ENCODE measurements at places on chromosomes 5 and 9.
A peak's percentile ranks its signal among the peaks of the same experiment; 100 is the strongest.

GRCh38 chr5:33275921-33276627 lies 164.7 kb upstream of the TARS1 start:
- no peak for DNase-seq

DNA sequence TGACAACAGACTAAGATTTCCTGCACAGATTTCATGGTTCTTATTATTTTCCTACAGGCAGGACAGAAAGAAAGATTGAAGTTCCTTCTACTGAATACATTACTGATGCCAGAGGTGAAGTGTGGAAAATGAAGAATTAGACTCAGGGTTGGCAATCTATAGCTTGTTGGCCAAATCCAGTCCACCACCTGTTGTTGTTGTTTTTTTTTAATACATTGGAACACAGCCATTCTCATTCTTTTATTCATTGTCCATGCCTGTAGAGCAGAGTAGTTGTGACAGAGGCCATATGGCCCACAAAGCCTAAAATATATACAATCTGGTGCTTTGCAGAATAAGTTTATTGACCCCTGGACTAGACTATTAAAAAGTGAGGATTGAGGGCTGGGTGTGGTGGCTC lies 5.8 kb upstream of the PLPPR1 start:
- no peak for DNase-seq

GRCh38 chr5:175921061-175921730 lies 46.9 kb downstream of the THOC3 start:
- no peak for DNase-seq

DNA sequence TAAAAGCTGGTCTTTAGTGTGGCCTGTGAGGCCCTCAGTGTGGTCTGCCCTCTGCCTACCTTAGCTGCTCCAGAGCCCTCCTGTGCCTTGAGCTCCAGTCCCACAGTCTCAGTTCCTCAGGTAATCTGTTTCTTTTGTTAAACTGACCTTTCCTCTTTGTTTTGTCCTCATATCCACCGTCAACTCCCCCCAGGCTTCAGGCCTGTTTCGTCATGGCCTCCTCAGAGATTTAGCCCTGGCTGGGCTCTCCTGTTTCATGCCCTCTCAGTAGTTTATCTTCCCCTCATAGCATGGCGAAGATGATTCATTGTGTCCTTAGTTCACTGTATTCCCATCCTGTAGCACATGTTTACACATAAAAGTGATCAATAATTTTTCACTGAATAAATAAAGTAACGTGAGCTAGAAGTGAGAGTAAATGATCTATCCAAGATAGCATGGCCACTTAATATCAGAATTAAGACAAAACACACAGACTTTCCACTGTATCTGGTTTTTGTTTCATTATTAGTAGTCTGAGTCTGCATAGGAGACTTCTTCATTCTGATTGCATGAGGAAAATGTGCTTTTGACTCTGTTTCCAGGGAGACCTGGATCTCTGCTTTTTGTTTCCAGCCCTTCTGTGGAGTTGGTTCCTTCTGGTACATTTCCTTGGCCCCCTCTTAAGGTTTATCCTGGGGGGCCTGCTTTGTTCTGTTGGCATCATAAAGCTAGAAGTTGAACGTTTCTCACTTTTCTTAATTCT lies 70.5 kb downstream of the SNX24 start:
- DNase-seq: peak; percentile 81

DNA sequence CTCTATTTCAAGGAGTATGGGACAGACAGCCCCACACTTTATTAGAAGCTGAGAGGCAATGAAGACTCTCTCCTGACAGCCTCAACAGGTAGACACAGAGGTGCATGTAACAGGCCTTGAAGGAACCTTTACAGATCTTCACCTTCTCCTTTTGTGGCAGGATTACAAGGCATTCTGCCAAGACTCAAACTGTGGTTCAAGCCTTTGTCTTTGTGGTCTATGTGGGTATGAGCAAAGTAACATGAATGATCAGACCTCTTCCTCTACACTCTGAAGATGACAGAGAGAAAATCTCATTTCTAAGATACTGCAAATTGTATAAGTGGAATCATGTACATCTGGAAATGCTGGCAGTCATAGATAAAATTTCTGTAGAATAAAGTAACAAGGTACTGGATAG lies 346.9 kb downstream of the CDH9 start:
- no peak for DNase-seq

- no peak for DNase-seq
These were observed 65.7 kb upstream of the ANKH start for GRCh38 chr5:14937254-14937653.

DNA sequence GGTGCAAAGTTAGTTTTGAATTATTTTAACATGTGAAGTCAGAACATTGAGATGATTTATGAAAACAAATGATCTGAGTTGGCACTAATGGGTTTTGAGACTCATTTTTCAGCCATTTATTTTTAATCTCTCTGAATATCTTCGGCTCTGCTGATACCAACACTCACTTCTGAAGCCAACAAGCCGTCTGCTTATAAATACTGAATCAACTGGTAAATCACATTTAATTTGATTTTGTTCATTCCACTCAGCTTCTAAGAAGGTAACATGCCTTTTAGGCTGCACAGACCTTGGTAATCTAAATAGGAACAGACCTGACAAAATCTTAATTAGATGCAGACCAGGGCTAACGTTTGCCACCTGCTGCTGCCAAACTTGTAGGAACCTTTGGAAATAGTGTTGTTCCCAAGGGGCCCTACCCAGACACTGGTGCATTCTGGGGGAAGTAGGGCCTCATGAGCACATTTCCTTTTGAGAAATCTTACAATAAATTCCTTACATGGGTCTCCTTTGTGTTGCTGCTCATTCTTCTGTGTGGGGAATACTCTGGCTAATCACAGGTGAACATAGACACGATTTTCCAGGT lies 182.2 kb downstream of the KCTD16 start:
- DNase-seq: no peak

- no peak for DNase-seq
These were observed 1.8 kb downstream of the MARVELD2 start for GRCh38 chr5:69416699-69417098.

- DNase-seq: no peak
These were observed 5.6 kb downstream of the NLN start for GRCh38 chr5:65727491-65728156.

GRCh38 chr5:149388498-149389190 lies 9.6 kb upstream of the IL17B start:
- no peak for DNase-seq

DNA sequence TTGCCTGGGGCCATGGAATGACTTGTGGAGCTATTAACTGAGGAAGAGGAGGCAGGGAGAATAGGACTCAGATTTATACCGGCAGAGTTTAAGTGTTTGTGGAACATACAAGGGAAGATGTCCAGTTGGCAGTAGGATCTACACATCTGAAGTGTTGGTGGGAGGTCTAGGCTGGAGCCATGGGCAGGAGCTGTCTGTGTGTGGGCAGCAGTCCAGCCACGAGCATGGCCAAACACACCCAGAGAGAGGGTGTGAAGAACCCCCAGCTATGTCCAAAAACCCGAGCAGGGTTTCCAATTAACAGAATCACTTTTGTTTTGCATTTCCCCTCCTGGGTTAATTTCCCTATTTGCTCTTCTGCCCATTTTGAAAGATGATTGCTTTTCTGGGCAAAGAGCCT lies 393.7 kb downstream of the CDK5RAP2 start:
- no peak for DNase-seq

DNA sequence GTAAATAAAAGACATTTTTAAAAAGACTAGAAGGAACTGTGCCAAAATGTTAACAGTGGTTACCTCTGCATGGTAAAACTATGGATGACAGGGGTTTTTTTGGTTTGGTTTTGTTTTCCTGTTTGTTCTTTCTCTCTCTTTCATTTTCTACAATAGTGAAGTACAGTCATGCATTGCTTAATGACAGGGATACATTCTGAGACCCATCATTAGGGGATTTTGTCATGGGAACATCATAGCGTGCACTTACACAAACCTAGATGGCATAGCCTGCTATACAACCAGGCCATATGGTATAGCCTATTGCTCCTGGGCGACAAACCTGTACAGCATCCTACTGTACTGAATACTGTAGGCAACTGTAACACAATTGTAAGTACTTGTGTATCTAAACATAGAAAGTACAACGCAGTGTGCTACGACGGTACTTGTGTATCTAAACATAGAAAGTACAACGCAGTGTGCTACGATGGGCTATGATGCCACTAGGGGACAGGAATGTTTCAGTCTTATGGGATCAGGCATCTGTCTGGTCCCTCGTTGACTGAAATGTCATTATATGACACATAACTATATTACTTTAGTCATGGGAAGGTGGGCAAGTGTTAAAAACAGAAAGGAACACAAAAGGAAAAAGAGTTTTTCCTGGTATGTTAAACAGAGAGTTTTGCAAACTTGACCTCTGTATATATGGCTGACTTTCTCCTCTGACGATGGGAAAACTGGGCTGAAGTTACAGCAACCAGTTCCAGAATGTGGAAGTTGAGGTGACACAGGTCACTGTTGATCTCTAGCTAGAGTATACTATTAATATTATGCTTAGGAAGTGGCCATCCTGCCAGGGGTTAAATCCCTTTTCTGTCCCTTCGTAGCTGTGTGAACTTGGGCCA lies 7.4 kb upstream of the ADAM19 start:
- DNase-seq: no peak

DNA sequence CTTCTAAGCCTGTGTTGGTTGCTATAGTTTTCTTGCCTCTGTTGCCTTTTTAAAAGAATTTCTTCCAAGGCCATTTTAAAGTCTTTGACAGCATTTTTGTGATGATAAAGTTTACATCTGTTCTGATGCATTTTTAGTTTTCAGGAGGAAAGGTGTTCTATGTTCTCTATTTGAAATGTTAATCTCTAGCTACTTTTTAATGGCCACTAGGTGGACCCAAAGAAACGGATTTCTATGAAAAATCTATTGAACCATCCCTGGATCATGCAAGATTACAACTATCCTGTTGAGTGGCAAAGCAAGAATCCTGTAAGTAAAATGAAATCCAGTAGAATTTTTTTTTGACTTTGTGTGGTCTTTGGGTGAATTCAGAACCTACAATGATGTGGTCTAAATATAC lies 60.2 kb downstream of the MELK start:
- no peak for DNase-seq

- no peak for DNase-seq
These were observed 219.9 kb downstream of the FSTL4 start for GRCh38 chr5:133392448-133392847.

GRCh38 chr9:102841376-102841775 lies 153.8 kb upstream of the CYLC2 start:
- DNase-seq: no peak

DNA sequence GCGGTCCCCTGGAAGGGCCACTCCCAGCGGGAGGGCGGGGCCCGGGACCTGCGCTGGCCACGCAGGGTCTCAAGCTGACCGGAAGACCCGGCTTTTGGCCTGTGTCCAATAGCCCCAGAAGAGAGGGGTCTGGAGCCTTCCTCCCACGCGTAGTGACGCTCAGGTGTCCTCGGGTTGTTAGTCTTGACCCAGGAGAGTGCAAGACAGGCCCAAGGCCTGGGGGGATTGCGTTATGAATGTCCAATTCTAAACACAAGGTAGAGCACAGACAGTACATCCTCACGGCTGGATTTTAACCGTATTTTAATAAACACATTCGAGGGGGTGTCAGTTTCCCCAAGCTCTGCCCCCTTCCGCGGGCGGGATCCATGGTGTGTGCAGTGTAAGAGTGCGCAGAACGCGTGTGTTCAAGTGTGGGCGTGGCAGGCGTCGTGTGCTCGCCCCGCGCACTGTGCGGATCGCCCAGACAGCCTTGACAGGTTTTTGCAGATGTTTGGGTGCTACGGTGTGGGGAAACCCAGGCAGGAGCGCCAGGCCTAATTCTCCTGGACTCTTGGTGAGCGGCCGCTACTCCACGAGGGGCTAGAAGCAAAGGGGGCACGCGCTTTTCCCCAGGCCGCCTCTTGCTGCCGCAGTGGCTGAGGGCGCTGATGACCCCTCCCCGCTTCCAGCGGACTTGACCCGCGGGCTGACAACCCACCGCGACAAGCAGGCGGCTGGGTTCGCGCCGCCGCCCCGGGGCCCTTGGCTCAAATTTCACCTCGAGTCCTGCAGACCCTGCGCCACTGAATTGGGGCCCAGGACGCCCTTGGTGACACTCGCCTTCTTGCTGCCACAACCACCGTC lies 6.1 kb upstream of the DMRT3 start:
- no peak for DNase-seq

- DNase-seq: no peak
These were observed 167.0 kb downstream of the CRB2 start for GRCh38 chr9:123523001-123523400.

DNA sequence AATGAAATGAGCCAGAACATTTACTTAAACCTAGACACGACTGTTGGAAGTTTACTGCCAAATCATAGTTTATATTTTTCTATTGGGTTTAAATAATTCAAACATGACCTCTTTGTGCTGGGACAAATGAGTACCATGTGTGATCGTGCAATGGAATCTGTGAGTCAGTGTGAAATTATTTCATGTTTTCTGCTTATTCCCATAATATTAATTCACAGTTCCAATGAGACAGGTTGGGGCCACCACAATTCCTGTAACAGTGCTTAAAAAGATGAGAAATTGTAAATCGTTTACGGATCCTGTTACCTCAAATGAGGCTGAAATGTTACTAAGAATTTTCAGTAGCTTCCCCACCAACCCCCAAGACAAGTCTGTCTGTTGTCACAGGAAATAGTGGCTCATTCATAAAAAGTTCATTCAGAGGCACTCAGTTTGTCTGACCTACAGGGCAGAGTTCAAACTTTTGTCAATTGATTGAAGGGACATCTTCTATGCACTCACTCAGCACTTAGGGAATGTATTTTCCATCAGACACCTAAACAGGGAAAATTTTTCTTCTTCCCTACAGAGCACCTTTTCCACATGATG lies 563.9 kb upstream of the ADAMTS16 start:
- DNase-seq: no peak

- DNase-seq: no peak
These were observed 329.2 kb downstream of the RAB3C start for GRCh38 chr5:58912116-58912515.

DNA sequence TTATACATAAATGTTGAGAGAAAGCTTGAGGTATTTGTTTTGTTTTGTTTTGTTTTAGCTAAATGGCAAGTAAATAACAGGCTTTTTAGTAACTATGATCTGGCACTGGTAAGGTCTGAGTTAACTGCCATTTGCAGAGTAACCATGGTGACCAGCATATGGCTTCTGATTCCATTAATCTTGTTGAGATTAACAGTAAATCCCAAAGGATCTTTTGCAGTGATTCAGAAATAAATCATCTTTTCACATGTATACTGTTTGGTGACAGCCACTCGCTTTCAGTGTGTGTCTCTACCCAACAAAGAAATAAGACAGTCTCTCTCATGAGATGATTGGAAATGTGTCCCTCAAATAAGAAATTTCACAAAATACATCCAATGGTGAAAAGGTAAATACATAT lies 235.6 kb downstream of the RAB3C start:
- DNase-seq: no peak

DNA sequence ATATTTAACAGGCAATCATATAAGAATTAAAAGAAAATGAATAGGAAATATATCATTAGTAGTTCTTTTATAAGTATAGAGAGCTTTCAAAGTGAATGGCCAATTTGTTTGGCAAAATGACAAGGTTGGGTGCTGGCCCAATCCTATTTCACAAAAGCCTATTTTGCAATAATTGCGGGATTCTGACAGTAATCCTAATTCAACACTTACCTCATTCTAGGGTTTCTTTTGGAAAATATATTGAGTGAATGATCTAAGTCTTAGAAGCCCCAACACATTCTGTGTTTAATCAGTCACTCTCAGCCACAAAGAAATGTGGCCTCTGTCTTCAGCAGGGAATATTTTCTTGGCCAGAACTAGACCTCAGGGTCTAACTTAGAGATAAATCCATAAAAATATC lies 835.9 kb upstream of the ZNF608 start:
- no peak for DNase-seq
